ENCODE measurements at places on chromosomes 4 and X.

DNA sequence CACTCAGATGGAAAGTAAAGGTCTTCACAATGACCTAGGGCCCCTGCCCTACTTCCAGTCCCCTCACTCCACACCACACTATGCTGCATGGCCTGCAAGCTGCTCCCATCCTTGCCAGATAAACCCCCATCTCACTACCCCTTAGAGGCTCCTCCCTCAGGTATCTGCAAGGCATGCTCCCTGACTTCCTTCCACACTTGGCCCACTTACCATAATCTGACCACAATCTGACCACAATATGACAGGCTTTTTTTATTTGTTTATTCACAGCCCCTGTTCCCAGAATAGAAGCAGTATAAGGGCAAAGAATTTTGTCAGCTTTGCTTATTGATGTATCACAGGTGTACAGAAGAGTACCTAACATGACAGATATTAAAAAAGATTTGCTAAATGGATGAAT, 124.7 kb downstream of the CAMK2D start:
- DNase-seq = peak; percentile 13

DNA sequence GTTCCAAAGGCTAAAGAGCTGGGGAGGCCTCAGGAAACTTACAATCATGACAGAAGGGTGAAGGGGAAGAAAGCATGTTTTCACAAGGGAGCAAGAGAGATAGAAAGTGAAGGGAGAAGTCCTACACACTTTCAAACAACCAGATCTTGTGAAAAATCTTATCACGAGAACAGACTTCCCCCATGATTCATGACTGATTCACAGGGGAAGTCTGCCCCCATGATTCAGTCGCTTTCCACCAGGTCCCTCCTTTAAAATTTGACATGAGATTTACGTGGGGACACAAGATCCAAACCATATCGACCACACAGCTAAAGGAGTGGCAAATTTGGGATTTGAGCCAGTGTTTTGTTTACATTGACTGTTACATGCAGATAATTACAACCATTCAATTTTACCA, 971.1 kb upstream of the HS3ST1 start:
- no peak for DNase-seq

GRCh38 chr4:120864969-120865368, 57.6 kb downstream of the PRDM5 start:
- DNase-seq = no peak

- no peak for DNase-seq
These were observed 158.7 kb downstream of the BTC start for GRCh38 chr4:74635490-74636123.

GRCh38 chr4:162406637-162407365, 243.0 kb upstream of the FSTL5 start:
- no peak for DNase-seq

DNA sequence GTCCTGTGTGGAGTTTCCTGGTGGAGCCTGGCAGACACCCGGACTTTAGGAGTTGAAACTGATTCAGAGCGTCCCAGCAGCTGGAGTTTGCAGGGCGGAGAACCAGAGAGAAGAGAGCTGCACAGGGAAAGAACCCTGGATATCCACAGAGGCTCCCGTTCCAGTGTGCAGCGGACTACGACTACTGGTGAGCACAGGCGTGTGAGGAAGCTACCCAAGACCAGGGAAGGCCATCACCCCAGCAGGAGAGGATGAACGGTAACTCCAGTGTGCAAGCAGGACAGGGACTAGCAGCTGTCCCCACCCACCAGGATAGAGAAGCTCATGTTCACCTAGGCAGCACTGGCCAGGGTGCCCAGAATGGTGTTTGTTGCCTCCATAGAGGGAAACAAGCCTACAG, 2.3 kb downstream of the LAGE3 start:
- DNase-seq = no peak

DNA sequence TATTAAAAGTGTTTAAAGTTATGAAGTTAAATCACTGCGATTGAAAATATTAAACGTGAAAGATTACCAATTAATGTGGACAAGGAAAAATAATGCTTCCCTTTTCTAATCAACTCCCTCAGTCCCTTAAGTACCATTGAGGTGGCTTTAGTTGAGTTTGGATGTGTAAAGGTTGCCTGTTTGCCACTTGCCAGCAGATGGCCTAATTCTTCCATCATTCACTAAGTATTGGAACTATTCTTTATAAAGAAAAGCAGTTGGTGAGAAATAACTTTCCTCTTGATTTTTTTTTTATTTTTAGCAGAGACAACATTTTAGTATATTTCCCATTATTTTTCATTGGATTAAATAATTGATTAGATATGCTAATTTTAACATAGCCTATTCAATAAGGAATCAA, 295.9 kb upstream of the TACR3 start:
- DNase-seq = no peak

- no peak for DNase-seq
These were observed 565 bp upstream of the ZNF41 start for GRCh38 chrX:47483306-47484268.

DNA sequence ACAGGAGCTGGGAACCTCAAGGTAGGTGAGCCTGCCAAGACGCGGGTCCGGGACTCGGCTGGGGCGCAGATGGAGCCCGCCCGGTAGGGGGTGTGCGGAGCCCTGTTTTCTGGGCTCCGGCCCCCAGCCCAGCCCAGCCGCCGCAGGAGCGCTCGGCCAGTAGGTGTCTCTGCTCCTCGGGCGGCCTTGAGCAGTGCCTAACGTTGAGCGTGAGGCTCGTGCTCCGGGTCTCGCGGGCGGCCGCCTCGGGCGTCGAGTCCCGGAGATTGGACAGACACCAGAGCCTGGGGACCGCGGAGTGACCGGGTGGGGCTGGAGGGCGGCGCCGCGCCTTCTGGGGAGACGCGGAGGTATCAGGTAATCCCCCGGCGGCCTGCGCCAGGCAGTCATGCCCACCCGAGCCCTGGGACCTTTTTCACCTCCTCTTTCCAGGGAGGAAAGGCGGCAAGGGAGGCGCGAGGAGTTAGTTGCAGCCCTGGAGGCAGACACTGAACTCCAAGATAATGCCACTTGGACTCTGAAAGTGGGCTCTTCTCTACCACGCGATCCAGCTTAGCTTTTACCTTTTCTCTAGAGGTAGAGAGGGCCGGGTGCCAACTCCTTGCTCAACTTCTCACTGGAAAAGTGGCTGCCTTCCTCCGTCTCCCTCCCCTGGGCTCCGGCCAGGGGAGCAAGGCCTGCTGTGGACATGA, 14.5 kb upstream of the FGG start:
- peak; percentile 1 for DNase-seq

- DNase-seq = no peak
These were observed 16.9 kb upstream of the HMGB3 start for GRCh38 chrX:150966235-150966634.

- no peak for DNase-seq
These were observed 459.4 kb downstream of the DTHD1 start for GRCh38 chr4:36740796-36741310.

Measured in stimulated activated naive CD4-positive, alpha-beta T cell (primary cell).